ENCODE measurements at places on chromosomes 11 and 22. TPM values are rescaled to one million over a fixed set of nuclear protein-coding genes. Genes with fewer than 3 reads are reported as not detected.

The CTTN gene
- total RNA-seq, result 226 TPM

The PHF5A gene
- total RNA-seq, result 38.6 TPM

DNA sequence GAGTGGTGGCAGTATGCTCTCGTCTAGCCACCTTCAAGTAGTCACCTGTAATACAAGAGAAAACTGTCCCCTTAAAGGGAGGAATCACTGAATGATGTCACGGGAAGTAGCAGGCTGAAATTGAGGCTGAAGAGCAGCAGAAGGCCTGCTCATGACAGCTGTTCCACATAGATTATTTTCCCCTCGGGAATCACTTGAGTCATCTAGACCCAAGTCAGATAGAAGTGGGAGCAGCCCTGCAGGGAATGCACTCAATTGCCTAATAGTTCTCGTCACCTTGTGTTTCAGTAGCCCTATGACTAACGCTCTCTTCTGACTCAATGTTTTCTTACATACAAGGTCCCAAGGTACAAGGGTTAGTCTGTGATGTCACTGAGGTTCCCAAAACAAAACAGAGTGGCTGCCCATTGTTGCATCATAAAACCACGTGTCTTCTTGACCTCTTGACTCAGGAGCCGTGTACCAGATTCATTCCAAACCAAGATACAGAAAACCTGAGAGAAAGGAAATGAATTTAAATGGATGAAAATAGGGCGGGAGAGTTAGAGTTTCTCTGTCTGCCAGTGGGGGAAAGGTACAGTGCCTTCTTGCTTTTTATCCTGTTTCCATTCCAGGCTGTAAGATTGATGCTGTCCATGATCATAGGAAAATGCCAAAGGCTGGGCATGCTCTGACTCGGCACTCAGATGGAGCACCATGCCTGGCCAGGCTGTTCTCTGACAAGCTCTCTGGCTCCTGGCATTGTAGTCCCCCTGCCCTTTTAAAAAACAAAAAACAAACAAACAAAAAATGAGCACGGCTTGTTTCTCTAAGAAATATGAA is 21.6 kb upstream of the C11orf96 start:
- H3K27me3 ChIP-seq, result no peaks in the 10 kb centered on the region
- H3K4me3 ChIP-seq, result no peak overlapping the region
- H3K27ac ChIP-seq, result peak overlapping the region; percentile 86
- H3K4me1 ChIP-seq, result peaks cover 26% of the 10 kb centered on the region
- H3K36me3 ChIP-seq, result no peaks in the 10 kb centered on the region

GRCh38 chr22:50443197-50443596 is 31.6 kb downstream of the SBF1 start:
- no peaks in the 10 kb centered on the region for H3K27me3 ChIP-seq
- H3K4me1 ChIP-seq, result no peaks in the 10 kb centered on the region
- DNase-seq, result no peak
- H3K4me3 ChIP-seq, result no peak overlapping the region

DNA sequence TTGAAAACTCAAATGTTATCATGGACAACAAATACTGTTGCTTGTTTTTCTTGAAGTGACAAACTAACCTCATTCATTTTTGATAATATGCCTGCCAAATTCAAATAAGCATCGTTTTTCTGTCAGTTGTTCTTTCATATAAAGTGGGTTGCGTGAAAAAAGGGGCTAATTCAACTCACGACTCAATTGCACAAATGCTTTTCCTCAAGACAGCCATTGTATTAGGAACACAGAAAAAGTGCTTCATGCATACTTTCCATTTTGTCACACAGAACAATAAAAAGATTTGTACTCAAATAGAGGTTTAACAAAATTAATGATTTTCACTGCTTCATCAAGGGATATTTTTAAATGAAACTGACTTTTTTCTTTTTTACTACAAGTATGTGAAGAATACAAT is 94.6 kb upstream of the ALKBH3 start:
- no peaks in the 10 kb centered on the region for H3K4me1 ChIP-seq
- DNase-seq, result no peak
- no peak overlapping the region for H3K27ac ChIP-seq
- H3K27me3 ChIP-seq, result no peaks in the 10 kb centered on the region
- no peaks in the 10 kb centered on the region for H3K36me3 ChIP-seq
- no peak overlapping the region for H3K4me3 ChIP-seq

GRCh38 chr22:38171927-38172831 is 9.5 kb downstream of the PLA2G6 start:
- no peak overlapping the region for H3K4me3 ChIP-seq
- H3K4me1 ChIP-seq, result peaks cover 78% of the 10 kb centered on the region
- peak; percentile 53 for DNase-seq

- no peak overlapping the region for H3K4me3 ChIP-seq
- H3K4me1 ChIP-seq, result no peaks in the 10 kb centered on the region
- no peaks in the 10 kb centered on the region for H3K36me3 ChIP-seq
- DNase-seq, result no peak
- H3K27me3 ChIP-seq, result no peaks in the 10 kb centered on the region
These were observed 119.8 kb upstream of the PLET1 start for GRCh38 chr11:112380464-112380863.

- H3K27ac ChIP-seq, result no peak overlapping the region
- peaks cover 16% of the 10 kb centered on the region for H3K27me3 ChIP-seq
- peak overlapping the region; percentile 16 for H3K4me3 ChIP-seq
- no peak for DNase-seq
These were observed 6.6 kb downstream of the TSPAN4 start for GRCh38 chr11:849104-849824.

DNA sequence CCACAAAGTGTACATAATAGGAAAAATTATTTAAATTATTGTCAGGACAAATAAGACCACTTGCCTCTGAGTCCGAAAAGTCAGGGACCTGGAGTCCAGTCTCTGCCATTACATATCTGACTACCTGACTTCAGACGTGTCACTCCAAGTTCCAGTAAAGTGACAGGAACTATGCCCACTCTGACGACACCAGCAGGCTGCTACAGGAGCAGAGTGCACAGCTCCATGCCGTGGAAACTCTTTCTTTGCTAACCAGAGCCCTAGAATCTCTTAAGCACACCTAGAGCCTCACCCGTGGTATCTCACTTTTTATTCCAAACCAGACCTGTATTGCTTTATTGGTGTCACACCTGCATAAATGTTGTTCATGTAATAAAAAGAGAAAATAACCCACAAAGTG is 93.7 kb downstream of the PLEKHA7 start:
- no peak overlapping the region for H3K4me3 ChIP-seq
- H3K27ac ChIP-seq, result no peak overlapping the region
